ENCODE measurements at places on chromosomes 13 and 19.

DNA sequence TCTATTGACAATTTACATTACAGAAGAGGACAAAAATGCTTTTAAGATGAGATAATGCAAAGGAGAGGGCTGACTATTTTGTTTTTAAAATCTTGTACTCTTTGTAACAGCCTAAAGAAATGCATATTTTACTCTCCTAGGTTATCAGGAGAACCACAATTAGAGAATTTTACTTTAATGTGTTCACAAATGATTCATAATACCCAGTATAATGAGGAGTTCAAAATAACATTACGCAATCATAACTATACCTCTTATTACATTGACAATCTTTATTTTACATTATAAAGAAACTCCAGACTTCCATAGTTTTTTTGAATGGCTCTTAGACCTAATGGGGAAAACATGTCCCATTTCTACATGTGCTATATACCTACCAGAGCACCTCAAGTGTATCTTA is 1089.7 kb downstream of the PCDH17 start:
- no peak for DNase-seq

DNA sequence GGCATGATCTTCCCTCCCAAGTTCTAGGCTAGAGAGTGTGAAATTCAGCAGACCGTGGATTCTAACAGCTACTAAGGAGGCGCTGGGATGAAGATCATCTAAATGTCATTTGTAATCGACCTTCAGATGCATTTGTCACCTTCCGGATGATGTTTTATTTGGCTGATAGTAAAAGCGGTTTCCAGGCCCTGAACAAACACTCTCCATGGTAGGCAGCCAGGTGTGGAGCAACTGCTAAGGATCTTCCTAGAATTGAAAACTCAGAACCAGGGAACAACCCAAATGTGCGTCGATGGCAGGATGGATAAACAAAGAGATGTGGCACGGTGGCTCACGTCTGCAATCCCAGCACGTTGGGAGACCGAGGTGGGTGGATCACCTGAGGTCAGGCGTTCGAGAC is 107.2 kb upstream of the CACNA1A start:
- DNase-seq: no peak

GRCh38 chr13:32894589-32895001 is 121.6 kb upstream of the KL start:
- no peak for DNase-seq

DNA sequence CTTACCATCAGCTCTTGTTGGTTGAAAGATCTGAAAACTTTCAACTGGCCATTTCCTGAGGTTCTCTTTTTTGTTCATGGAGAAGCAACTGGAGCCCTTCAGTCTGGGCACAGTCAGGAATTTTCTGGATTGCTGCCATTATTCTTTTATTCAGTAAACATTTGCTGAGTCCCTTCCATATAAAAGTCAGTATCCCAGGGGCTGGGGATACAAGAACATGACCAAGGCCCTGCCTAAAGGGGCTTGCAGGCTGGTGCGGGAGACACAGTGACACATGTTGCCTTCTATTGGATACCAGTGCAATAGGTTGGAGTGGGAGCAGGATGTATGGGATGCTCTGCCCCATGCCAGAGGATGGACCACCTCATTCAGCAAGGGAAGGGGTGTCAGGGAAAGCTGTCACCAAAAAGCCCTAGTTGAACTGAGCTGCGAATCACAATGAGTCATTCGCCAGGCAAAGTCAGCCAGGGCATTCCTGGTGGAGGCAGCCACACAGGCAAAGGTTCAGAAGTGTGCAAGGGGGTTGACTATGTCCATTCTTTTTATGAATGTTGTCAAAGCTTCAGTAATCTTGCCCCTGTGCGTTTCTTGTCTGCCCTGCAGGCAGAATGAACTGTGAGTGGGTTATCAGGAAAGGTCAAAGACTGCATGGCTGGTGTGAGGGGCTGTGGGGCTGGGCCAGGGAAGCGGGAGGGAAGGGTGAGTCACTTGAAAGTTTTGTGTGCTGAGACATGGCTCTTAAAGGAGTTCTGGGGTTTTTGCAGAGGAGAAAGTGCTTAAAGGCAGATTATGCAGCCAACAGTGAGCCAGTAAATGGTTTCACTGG is 395.9 kb downstream of the KCNRG start:
- DNase-seq: no peak

GRCh38 chr13:43266936-43267615 is 243.7 kb downstream of the DNAJC15 start:
- DNase-seq: no peak

GRCh38 chr13:107252428-107252827 is 684.5 kb upstream of the ARGLU1 start:
- DNase-seq: no peak

GRCh38 chr13:101919541-101920181 is 467.2 kb downstream of the ITGBL1 start:
- no peak for DNase-seq

- DNase-seq: no peak
Measured at GRCh38 chr13:111971891-111972780, 94.8 kb upstream of the SOX1 start.

Measured in T-helper 2 cell (primary cell).